Endothelial cell (in vitro differentiated cells): ENCODE measurements at places on chromosomes 6 and 20. TPM values are rescaled to one million over a fixed set of nuclear protein-coding genes. Genes with fewer than 3 reads are reported as not detected.

Gene SIRT5
- total RNA-seq: 16.0 TPM

Gene MYB
- total RNA-seq: 23.3 TPM

Gene APCDD1L
- total RNA-seq: not detected

Gene DAAM2
- total RNA-seq: 3.0 TPM

DNA sequence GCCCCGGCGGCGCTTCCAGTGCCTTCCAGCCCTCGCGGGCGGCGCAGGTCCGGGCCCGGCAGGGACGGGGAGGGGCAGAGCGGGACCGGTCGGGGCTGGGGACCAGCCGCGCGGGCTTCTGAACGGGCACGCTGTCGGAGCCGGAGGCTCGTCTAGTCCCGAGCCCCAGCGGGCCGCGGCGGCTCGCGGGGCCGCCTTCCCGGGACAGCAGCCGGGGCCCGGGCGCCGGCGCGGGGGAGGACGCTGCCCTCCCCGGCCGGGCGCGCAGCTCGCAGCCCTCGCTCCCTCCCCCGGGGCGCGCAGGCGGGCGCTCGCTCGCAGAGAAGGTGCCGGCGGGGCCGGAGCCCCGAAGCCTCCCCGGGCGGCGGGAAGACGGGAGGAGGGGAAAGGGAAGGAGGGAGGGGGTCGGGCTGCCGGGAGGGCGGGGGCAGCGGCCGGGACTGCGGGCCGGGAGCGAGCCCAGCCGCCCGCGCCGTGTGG, 696 bp upstream of the SIRPA start:
- DNase-seq: peak; percentile 71

DNA sequence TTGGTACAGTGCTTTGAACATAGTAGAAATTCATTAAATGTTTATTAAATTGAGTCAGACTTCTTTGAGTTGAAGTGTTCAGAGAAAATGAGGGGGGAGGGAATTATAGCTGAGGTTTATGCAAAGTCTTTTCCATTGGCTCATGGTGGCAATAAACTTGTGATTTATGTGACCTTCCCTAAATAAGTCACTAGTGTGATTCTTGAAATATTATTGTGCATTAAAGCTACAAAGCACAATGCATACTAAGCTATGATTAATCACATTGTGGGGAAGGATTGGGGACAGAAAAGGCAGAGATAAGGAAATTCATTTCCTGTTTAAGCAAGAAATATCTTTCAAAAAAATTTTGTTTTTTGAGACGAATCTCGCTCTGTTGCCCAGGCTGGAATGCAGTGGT, 877.5 kb downstream of the TFAP2A start:
- DNase-seq: no peak

GRCh38 chr20:60062431-60063047, 104.3 kb downstream of the CDH26 start:
- DNase-seq: no peak

- no peak for DNase-seq
Measured at GRCh38 chr6:26016245-26016962, 53.8 kb downstream of the TRIM38 start.

DNA sequence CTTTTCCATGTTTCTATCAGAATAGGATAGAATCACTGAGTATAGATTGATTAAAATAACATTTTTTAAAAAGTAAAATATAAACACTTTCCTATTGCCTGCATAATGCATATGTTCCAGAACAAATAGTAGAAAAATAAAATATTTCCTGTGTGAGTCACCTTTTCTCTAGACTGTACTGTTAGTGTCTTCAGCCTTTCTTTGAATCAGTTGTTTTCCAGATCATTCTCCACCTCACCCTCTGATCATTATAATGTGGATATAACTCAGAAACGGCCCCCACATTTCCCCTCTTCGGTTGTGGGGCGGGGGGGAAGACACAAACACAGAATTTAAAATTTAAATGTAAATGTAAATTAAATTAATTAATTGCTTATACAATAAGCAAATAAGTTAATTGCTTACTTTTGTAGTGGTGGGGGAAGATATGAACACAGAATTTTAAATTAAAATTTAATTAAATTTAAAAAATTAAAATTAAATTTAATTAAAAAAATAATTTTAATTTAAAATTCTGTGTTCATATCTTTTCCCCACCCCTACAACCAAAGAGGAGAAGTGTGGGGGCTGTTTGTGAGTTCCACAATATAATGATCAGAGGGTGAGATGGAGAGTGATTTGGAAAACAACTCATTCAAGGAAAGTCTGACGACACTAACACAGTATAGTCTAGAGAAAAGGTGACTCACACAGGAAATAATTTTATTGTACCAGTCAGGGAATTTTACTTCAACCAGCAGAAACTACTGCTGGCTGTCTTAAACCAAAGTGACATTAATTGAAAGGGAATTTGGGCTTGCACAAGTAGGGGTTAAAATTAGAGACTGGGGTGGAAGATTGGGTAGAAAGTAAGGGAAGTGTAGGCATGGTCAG, 37.1 kb upstream of the PROKR2 start:
- no peak for DNase-seq

DNA sequence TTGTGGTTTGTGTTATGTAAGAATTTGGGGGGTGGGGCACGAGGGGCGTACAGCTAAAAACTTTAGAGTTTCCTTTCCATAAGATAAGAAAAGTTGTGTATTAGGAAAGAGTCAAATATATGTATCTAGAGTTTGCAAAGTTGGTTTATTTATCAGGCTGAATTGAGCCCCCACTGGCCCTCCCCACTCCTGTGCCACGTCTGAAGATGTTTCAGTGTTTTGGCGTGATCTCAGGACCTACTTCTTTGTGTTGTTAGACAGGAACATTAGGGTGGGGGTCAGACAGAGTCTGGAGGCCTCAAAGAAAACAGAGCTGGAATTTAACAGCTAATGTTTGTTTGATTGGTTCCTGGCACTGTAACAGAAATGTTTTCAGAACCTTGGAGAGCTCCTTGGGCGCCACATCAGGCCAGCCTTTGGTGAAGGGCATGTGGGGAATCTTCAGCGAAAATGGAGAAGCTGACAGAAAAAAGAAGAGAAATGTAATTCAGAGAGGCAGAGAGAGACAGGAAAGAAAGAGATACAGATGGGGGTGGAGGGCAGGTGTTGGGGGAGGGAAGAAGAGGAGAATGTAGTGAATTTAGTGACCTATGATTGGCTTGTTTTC, 674 bp downstream of the NRSN1 start:
- peak; percentile 79 for DNase-seq

GRCh38 chr20:59584278-59584925, 19.9 kb upstream of the PHACTR3 start:
- no peak for DNase-seq

- DNase-seq: no peak
Measured at GRCh38 chr6:13953061-13953705, 28.4 kb downstream of the RNF182 start.
